ENCODE measurements at places on chromosomes 3 and 15.

DNA sequence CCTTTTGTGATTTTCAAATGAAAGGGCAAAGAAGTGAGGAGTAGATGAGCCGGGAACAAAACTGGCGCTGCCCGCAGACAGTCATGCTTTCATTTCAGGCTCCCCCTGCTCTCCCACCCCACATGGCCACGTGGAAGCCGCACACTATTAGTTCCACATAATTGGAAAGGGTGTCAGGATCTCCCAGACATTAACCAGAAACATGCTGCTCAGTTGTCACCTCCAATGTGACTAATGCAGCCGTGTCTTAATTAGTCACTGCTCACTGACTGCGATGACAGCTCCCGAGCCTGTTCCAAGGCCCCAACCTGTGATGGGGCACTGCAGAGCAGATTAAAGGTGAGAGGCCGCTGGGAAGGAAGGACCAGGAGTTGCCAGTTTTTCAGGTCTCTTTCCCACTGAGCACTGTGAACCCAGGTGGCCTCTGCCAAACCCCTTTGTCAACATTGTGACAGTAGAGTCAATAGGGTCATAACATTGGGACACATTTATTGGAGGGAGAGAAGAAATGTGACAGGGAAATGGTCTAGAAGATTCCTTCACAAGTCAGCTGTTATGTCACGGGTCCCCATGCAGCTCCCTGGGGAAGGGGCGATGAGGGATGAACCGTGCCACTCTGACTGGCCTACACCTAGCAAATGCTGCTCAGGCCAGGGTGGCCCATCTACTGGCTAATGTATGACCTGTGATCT, 38.6 kb upstream of the SFMBT1 start:
- no peak for DNase-seq

DNA sequence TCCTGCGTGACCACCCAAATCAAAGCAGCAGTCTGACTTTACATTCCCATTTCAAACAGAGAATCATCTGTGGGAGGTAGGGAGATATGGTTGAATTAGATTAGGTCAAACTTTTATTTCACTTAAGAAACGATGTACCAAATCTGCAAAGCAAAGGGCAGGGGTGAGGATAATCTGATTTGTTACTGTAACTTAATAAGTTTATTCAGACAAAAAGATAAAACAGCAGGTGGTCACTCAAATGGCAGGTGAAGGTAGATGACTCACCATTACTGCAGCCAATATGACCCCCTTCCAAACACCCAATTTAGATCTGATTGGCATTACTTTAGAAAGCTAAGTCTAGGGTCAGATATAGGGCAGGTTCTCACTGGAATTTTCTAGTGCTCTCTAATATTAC, 651.0 kb upstream of the NAALADL2 start:
- DNase-seq = no peak

- DNase-seq = no peak
These were observed 48.0 kb downstream of the SACM1L start for GRCh38 chr3:45737234-45737633.

DNA sequence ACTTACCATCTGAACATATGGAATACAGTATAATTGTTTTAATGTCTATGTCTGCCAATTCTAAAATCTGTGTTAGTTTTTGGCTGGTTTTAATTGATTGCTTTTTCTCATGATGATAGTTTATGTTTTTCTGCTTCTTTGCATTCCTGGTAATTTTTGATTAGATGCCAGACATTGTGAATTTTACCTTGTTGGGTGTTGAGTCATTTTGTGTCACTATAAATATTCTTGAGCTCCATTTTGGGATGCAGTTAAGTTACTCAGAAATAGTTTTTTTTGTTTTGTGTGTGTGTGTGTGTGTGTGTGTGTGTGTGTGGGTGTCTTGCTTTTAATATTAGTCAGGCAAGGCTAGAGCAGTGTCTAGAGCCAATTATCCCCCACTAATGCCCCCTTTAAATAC, 818.8 kb upstream of the NR2F2 start:
- no peak for DNase-seq

GRCh38 chr3:38644662-38645053, 4.8 kb downstream of the SCN5A start:
- no peak for DNase-seq

- DNase-seq = no peak
These were observed 27.0 kb downstream of the ARL14 start for GRCh38 chr3:160703974-160704373.

DNA sequence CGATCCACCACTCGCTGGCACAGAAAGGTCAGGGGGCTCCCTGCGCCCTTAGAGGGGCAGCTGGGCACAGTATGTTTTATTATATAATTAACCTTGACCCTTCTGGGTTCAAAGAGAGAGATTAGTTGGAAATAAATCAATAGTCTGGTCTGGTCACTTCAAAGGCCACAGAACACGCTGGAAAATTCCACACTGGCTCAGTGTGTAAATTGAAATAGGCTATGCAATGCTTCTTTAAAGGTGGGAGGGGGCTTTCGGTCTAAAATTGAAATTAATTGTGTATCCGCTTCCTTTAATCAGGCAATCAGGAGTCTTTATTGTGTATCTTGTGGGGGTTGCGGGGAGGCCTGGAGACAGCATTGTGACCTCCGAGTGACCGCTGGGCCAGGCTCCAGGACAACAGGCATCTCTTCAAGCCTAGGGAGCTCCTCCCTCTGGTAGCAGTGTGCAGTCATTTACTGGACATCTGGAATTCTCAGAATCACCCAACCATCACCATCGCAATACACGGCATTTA, 8.0 kb downstream of the RNU5B-1 start:
- no peak for DNase-seq

DNA sequence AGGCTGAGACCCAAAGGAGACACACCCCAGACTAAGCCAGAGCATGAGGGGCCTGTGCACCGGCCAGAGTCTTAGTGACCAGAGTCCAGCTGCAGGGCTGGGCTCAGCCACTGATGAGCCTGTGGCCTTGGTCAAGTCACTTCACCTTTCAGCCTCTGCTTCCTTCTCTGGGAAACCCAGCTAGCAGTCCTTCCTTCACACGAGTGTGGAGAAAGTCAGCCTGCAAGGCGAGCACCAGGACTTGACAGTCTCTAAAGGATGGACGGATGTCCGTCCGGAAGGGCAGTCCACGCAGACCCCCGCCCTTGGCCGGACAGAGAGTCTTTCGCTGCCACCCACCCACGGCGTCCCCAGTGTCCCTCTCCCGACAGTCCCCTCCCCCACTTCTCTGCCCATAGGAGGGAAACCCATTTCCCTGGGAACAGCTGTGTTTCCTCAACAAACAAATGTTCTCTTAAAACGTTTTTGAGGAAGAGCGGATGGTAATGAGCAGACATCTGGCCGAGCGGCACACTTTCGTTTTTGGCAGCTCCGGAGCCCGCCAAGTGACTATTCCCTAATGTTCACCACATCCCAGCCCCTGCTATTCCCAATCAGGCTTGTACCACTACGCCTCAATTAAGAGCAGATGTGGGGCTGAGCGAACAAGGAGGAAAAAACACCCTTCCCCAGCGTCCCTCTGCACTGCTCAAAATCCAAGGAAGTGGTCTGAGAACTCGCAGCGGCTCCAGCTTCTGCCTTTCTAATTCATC, 129.1 kb upstream of the SMAD3 start:
- DNase-seq = no peak

GRCh38 chr3:50606596-50606995, 5.0 kb downstream of the CISH start:
- DNase-seq = peak; percentile 31

DNA sequence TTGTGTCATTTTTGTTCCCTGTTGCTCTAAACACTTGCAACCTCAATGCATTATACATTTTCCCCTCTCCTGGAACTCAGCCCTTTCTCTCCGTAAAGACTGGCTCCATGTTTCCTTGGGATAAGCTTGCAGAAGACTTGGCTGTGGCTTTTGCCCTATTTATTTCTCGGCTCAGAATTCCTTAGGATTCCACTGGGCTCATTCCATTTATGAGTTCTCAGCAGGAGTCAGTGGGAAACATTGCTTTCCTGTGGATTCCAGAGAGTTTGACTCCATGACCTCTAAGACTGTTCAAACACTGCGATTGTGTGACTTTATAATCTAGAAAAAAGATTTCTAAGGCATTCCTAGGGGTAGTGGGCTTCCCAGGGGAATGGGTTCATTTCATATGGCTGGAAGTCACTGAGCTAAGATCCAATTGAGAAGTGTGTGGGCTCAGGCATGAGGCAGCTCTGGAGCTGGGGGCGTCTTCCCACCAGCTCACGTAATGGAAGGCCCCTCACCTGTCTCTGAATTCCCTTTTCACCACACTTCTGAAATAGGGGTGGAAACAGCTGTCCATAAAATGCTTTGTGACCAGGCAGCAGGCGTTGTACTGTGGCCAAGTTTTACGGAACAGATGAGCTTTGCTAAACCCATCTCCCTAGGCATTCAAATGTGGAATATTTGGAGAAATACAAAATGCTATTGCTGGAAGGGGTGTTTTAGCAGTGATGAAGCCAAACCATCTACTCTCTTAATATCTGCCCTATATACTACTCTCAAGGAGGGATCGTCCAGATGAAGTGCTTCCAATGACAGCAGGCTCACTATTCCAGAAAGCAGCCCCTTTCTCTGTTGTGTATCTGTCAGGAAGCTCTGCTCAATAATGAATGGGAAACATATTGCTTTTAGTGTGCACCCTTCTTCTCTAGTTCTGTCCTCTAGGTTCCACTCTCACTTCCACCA, 91.8 kb upstream of the BCL6 start:
- no peak for DNase-seq

DNA sequence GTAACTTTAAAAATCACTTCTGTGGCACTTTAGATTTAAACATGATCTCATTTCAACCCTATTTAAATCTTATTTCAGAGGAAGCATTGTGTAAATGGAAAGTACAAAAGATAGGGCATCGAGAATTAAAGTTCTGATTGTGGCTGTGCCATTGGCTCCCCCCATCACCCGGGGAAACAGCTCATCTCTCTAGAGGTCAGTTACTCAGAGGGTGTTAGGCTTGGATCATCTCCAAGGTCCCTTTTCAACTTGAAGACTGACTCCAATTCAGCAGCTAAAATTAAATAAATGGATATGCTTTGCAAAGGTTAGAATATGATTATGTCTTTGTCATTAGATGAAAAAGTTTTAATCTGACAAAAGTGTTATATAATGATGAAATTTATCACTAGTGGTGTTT, 20.1 kb downstream of the CADM2 start:
- DNase-seq = no peak

DNA sequence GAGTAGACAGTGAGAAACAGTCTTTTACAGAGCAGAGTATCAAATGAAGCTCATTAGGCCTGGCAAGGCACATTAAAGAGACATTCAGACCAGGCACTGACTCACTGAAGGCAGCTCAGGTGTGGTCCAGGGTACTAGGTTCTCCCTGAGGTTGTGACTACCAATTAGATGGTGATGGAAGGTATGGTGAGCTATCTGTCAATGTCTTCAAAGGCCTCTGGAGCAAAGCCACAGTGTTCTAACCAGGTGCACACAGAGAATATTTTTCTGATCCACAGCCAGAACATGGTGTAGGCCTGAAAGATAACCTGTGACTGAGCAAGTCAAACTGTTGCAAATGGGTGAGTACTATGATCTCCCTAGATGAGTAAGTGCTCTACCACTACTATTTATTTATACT, 51.5 kb downstream of the EOMES start:
- DNase-seq = no peak

DNA sequence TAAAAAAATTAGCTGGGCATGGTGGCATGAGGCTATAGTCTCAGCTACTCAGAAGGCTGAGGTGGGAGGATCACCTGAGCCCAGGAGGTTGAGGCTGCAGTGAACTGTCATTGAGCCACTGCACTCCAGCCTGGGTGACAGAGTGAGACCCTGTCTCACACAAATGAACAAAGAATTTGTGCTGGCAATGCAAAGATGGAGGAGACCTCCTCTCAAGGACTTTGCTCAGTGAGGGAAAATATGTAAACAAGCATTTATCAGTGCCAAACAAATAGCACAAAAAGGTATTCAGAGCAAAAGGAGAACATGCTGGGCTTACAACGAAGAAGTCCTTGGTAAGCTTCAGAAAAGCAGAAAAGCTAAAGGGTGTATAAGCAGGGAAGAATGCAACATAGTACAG, 113.1 kb upstream of the UMPS start:
- DNase-seq = no peak

GRCh38 chr15:71005895-71006294, 109.4 kb upstream of the THSD4 start:
- no peak for DNase-seq

GRCh38 chr3:157104521-157104920, 55.4 kb downstream of the CCNL1 start:
- no peak for DNase-seq

- DNase-seq = no peak
These were observed 6.7 kb downstream of the CGNL1 start for GRCh38 chr15:57382969-57383368.

GRCh38 chr15:31660816-31661215, 334.2 kb downstream of the KLF13 start:
- DNase-seq = no peak

DNA sequence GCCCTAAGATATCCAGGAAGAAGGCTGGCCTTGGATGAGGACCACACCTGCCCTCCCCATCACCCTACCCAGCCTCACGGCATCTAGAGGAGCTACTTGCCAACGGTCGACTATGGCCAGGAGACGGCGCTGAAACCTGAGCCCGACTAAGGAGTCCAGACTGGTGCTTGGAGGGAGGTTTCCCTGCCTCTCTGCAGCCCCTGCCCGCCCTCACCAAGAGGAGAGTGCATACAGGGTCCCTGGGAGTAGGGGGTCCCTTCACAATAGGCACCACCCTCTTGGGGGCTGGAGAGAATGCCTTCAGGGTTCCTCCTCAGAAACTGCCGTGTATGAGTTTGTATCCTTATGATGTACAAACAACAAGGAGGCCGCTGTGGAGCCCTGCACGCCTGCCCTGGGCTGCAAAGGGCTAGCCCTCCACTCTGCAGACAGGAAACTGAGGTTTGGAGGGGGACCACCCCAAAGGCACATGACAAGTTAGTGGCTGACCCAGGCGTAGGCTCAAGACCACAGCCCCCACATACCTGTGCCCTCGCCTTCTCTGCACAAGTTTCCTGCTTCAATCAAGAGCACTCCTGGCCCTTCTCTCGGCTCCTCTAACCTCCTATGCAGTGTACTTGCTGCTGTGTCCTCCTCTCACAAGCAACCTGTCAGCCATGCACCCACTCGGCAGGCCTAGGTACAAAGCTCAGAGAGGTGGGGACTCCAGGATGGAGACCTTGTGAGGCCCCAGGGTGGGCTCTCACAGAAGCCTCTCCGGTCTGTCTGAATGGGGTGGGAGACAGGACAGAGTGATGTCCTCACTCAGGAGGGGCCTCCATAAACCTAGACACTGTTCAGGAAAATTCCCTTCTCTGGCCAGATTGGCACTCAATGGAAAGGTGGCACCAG, 7.4 kb downstream of the KLF15 start:
- no peak for DNase-seq
